KBM-7 (cell line): ENCODE measurements at places on chromosomes 5 and 9.

GRCh38 chr9:101513351-101513750, 20.3 kb upstream of the RNF20 start:
- no peak for DNase-seq

DNA sequence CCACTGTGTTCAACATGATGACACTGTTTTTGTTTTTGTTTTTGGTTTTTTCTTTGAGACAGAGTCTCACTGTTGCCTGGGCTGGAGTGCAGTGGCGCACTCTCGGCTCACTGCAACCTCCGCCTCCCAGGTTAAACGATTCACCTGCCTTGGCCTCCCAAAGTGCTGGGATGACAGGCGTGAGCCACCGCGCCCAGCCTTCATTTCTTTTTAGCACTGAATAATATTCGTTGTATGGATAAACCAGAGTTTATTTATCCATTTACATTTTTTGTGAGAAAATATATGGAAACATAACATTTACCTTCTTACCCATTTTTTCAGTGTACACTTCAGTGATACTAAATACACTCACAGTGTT, 4.2 kb downstream of the CARD19 start:
- DNase-seq = no peak

- no peak for DNase-seq
These were observed 48.9 kb downstream of the SMC2 start for GRCh38 chr9:104142799-104143549.

GRCh38 chr5:39283231-39283818, 64.0 kb upstream of the FYB1 start:
- peak; percentile 86 for DNase-seq

DNA sequence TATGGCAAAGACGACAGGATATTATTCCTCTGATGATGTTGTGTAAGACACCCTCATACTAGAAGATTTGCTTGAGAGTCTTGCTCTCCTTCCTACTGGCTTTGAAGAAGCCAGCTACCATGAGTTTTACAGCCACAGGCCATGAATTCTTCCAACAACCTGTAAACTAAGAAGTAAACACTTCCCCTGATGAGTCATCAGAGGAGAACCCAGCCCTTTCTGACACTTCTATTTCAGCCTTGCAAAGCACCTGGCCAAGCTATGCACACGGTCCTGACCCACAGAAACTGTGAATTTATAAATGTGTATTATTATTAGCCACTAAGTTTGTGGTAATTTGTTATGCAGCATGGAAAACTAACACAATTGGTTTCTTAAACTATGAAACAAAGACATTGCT, 288.8 kb upstream of the ADAMTSL1 start:
- no peak for DNase-seq

- no peak for DNase-seq
These were observed 19.1 kb upstream of the MVB12B start for GRCh38 chr9:126307322-126308061.

- no peak for DNase-seq
These were observed 517.0 kb downstream of the AGTPBP1 start for GRCh38 chr9:85224729-85225128.

GRCh38 chr5:107779437-107779836, 108.7 kb upstream of the EFNA5 start:
- DNase-seq = no peak

GRCh38 chr5:124544366-124545055, 201.9 kb downstream of the ZNF608 start:
- DNase-seq = no peak

GRCh38 chr9:106032978-106033377, 338.6 kb downstream of the TMEM38B start:
- no peak for DNase-seq

DNA sequence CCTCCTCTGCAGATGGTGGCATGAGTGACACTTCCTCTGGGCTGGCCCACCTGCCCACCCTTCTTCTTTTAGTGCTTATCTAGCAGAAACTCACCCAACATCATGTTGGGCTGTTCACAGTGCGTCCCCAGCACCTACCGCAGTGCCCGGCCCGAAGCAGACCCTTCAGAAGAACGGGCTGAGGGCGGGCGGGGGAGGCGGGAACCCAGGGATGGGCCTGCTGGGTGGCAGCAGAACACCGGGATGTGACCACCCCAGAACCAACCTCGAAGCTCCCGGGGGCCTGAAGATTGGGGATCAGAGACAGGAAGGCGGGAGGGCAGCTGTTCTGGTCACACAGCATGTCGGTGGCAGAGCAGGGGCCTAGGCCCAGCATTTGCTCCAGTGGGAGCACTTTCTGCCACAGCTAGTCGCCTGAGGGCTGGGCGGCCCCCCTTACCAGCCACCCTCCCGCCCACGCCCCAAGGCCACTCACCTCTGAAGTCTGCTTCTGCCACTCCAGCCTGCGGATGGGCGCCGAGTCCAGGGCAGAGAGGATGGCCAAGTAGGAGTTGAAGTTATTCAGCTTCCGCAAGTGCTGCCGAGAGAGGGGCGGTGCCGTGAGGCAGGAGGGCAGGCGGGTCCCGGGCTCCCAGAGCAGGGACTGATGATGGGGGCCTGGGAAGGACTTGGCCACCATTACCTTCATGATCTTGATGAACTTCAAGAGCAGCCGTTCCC, 38.7 kb downstream of the PRRT1B start:
- no peak for DNase-seq

DNA sequence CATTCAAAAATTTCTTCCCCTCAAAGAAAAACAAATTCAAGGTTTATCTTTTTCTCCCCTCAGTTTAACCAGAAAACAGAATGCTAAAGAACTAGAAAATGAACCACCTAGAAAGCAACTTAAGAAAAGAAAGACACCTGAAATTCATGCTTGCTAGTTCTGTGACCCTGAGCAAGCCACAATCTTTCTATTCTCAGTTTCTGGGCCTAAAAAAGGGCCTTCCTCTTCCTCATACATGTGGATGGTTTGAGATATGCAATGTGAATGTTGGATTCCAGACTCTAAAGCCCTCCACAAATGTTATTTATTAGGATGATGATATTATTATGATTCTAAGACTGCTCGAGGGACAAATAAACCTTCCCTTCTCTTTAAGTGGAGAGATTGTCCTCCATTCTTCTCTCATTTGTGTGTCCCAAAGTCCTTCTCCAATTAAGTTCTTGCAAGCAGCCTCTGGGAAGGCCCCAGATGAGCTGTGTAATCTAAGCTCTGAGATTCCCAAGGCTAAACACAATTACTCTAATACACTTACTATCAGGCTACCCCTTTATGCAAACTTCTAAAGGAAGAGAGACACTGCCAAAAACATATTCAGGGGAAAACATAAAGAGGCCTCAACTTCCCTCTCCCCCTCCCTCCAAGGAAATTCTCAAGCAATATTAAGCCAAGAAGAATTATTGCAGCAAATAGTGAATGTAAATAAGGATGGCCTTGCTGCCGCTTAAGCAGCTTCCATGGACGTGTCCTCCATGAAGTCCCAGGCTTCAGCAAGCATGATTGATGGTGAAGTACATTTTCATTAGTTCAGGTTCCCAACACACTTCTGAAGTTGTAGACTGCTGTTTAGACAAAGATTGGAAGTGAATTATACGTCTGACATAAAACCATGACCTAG, 80.2 kb downstream of the PRKACG start:
- DNase-seq = no peak

DNA sequence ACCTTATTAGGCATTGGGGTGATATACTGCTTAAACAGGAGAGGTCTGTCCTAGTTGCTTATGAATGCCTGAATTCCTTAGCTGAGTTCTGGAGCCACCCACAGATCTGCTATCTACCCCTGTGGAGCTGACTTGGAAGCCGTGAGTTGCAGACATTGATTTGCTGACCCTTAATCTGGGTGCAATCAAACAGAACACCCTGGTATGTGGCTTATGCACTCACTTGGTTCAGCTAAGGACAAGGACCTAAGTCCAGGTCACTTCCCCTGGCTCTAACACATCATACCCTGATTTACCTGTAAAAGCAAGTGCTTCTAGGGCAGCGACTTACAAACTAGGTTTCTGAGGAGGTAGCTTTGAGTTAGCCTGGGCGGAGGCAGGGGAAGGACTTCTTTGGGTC, 41.6 kb upstream of the TLR4 start:
- DNase-seq = no peak

- no peak for DNase-seq
These were observed 230.6 kb downstream of the EBF1 start for GRCh38 chr5:158869092-158869491.

DNA sequence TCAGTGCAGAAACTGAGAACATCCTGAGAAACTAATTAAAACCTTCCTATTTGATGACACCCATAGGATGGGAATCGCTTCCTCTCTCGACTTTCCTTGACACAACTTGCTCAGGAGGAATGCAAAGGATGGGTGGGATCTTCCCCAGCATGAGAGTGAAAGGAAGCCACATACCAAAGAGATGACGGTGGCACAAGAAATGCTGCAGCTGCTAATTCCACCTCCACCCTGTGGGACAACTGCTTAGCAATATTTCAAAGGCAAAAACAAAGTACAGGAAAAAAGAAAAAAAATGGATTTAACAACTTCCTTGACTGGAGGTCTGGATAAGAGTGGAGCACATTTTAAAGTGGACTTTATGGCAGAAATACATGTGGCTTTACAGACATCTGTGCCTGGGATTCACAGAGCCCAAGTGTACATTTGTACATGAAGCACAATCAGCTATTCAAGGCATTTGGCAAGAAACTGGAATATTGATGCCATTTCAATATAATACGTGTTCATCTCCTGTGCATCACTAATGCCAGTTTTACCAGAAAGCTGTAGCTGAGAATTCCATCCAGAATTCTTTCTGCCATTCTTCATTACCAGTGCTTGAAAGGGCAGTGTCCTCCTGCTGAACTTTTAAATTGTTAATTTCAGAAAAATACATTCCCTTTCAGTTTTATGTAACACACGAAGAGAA, 359.2 kb upstream of the ACTBL2 start:
- DNase-seq = no peak

DNA sequence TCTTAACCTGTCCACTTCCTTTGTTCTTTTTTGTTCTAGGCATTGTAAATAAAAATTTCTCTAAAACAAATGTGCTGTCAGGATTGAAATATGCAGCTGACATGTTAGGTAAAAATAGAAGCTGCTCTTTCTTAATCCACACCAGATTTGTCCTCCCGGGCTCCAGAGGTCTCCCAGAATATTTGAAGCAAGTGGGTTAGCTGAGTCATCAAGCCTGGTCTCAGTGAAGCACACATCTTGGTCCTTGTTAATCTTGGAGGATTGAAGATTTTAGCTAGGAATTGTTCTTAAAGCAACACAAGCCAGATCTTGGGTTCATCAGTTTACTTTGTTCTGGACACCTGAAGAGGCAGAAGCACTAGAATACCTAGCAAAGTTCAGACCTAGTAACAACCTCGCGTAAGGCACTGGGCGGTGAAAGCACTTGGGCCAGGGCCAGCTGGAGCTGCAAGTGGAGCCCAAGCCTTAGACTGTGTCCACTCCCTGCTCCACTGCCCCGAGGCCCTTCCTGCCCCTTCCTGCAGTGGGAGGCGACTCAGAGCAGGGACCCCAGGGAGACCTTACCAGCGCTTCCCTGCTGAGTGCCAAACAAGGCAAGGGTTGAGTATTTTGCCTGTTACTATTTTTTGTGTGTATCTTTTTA, 36.5 kb downstream of the HABP4 start:
- no peak for DNase-seq

DNA sequence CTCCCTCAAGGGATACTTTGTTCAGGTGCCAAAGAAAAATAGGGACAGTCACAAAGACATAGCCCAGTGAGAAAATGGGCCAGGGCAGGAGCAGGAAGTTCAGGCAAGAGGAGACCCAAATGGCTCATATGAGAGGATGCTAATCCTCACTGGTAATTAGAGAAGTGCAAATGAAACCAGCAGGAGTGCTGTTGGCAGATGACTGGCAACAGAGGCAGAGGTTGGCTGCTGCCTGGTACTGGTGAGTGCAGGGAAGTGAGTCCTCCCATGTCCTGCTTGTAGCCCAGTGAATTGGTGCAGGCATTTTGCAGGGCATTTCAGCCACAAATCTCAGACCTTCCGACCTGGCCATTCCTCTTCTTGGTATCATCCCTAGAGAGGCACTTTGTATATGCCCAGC, 23.5 kb downstream of the ODF2 start:
- no peak for DNase-seq

DNA sequence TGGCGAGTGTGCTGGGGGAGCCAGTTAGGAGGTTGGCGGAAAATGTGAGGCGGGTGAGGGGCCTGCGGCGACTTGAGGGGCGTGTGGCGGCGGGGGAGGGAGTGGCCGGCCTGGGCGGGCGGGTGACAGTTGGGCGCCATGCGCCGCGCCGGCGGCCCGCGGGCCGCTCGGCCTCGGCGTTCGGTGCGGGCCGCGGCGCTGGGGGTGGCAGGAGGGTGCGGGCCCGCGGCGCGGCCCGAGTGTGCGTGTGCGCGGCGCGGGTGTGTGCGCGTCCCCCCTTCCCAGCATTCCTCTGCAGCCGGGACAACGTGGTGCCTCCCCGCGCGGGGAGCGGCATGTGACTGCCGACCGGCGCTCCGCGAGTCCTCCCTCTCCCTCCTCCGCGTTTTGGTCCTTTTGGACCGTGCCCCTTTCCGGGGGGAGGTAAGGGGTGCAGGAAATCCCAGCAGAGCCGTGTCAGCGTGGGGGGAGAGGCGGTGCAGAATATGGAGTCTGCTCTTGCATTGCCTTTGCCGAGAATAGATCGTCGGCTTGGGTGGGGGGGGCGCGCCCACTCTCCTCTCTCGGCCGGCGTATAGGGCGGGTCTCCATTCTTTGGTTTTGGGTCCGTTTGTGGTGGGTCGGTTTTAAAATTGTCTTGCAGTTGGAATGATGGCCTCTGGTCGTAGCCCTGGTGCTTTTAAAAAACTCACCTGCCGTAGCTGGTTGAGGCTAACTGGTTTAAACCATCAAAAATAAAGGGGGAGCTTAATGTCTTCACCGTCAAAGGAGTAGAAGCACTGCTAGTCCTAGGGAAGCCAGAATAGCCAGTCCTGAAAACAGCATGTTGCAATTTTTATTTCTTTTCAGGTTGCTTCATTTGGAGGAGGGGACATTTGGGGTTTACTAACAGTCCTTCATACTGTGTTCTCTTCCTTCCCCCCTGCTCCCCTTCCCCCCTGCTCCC, 2.0 kb downstream of the LARP1 start:
- peak; percentile 50 for DNase-seq

- no peak for DNase-seq
These were observed 19.3 kb downstream of the BRD9 start for GRCh38 chr5:873328-873727.

DNA sequence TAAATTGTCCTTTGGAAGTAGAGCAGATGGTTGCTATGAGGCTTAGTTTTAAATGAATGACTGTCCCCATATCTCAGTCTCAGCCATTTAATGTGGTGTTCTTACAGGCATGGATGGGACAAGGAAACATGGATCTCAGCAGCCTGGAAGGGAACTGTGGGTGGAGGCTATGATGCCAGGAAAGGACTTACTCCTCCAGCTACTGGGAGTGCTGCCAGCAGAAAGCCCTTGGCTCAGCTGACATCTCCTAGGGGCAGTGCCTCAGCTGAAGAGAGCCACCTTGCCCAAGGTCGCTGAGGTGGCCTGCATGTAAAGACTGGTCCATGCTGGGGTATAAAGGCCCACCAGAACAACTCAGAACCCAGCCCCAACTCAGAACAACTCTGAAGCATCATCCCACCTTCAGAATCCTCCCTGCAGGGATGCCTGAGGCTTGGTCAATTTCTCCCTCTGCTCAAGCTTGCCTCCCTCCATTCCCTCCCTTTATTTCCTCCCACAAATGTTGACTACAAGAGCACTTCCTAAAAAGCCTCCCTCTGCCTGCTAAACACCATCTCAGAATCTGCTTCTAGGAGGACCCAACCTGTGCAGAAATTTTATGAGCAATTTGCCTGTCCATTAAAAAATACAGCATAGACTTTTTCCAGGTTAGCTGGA, 1.8 kb upstream of the PDE8B start:
- no peak for DNase-seq

GRCh38 chr9:60545346-60545877, 368.8 kb upstream of the SPATA31A5 start:
- DNase-seq = no peak
